Stimulated activated CD4-positive, alpha-beta T cell treated with anti-CD3 and anti-CD28 coated beads, Interleukin-1b, Interleukin-23, amount 100 ng/mL, for 4 hours (primary cell): ENCODE measurements at places on chromosomes 11 and 22.

GRCh38 chr11:46296059-46296527 is 18.6 kb downstream of the CREB3L1 start:
- DNase-seq, result no peak

- DNase-seq, result no peak
These were observed 3.4 kb downstream of the CHORDC1 start for GRCh38 chr11:90219438-90219837.

- DNase-seq, result no peak
These were observed 55.6 kb upstream of the CSNK2A3 start for GRCh38 chr11:11408436-11409221.

DNA sequence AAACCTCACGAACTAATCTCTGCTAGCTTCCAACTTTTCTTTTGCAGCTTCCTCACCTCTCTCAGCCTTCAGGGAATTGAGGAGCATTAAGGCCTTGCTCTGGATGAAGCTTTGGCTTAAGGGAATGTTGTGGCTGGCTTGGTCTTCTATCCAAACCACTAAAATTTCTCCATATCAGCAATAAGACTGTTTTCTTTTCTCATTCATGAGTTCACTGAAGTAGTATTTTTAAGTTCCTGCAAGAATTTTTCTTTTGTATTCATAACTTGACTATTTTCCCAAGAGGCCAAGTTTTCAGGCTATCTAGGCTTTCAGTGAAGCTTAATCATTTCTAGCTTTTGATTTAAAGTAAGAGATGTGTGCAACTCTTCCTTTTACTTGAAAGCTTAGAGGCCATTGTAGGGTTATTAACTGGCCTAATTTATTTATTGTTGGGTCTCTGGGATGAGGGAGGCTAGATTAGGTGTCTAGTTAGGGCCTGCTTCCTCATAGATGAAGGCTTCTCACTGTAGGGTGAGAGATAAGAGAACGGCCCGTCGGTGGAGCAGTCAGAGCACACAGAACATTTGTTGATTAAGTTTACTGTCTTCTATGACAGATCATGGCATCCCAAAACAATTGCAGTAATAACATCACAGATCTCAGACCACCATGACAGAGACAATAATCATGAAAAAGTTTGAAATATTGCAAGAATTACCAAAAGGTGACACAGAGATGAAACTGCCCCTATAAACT is 33.2 kb downstream of the CSF2RB start:
- no peak for DNase-seq
